Right renal cortex interstitium (tissue), 3 donors: ENCODE measurements at places on chromosomes 5 and 9. TPM values are rescaled to one million over a fixed set of nuclear protein-coding genes. Genes with fewer than 3 reads are reported as not detected.

GRCh38 chr5:153902016-153902415 is 136.7 kb downstream of the FAM114A2 start:
- DNase-seq, result no peak

HTR1A gene
- polyA plus RNA-seq, result not detected

DNA sequence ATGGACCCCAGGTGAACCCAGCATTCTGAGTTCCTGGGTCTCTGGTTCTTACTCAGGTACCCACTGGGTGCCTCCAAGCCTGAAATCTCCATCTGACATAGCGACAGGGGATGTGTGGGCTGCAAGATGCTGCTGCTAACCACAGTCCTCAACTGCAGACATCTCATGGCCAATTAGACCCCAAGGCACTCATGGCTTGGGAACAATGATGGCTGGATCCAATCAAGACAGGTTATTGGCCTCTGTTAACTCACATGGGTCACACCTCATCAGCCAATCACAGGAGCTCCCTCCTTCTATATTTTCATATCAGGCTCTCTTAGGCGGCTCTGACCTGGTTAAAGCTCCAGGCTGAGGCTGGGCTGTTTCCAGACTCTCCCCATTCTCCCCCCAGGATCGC is 57.0 kb downstream of the CXXC5 start:
- no peak for DNase-seq

- DNase-seq, result no peak
These were observed 44.9 kb downstream of the SLC25A51 start for GRCh38 chr9:37859043-37859442.

LCN9 gene
- not detected for polyA plus RNA-seq

- no peak for DNase-seq
These were observed 13.6 kb upstream of the SPARC start for GRCh38 chr5:151700296-151700695.

DNA sequence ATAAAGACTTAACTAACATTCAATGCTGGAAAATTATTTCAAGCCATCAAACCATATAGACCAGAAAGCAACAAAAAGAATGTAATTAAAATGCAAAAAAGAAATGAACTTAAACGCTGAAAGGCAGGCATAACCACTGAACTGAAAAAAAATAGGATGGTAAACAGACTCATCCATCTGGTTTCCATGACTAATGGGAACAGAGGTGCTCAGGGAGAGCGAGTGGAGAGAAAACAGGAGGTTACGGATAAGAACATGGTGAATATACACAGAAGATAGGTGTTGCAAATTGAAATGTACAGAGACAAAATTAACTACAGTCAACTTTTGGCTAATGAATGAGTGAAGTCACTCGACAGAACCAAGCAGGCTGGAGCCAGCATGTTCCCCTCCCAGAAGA is 43.5 kb upstream of the RNF38 start:
- DNase-seq, result no peak

DNA sequence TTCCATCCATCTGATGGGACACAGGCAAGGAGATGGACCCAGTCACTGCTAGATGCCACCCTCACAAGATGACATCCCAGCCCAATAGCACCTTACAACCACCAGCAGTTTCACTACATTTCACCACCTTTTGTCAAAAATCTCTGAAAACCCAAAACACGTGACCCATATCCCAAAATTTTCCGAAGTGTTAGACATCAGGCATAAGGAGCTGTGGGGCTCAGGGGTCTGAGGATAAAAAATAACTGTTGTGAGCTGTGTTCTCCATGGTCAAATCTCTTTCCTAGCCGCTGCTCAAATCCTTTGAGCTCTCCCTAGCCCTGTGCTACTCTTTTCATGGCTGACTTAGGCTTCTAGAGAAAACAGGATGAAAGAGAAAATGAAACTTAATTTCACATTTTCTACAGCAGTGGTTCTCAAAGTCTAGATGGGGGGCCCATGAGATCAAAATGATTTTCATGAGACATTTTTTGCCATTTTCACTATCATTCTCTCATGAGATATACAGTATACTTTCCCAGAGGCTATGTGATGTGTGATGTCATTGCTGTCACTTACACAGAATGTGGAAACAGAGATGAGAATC is 40.7 kb downstream of the TIMD4 start:
- DNase-seq, result no peak

DNA sequence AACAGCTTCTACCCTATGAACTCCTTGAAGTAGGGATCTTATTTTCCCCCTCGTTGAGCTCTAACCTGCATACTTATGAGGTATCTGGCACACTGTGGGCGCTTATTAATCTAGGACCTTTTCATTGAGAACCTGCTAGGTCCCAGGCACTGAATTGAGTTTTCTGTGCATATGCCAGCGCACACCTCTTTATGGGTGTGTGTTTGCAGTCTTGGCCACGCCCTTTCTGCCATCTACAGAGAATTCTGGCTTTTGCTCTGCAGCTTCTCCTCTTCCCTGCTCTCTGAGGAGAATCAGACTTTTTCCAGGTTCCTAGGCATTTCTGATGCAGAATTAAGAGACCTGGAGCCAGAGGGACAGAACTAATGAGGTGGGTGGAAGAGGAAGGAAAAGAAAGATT is 25.4 kb upstream of the SSBP2 start:
- no peak for DNase-seq

- DNase-seq, result no peak
These were observed 58.2 kb upstream of the DPYSL3 start for GRCh38 chr5:147567917-147568598.

AK8 gene
- 3.2 TPM for polyA plus RNA-seq

DNA sequence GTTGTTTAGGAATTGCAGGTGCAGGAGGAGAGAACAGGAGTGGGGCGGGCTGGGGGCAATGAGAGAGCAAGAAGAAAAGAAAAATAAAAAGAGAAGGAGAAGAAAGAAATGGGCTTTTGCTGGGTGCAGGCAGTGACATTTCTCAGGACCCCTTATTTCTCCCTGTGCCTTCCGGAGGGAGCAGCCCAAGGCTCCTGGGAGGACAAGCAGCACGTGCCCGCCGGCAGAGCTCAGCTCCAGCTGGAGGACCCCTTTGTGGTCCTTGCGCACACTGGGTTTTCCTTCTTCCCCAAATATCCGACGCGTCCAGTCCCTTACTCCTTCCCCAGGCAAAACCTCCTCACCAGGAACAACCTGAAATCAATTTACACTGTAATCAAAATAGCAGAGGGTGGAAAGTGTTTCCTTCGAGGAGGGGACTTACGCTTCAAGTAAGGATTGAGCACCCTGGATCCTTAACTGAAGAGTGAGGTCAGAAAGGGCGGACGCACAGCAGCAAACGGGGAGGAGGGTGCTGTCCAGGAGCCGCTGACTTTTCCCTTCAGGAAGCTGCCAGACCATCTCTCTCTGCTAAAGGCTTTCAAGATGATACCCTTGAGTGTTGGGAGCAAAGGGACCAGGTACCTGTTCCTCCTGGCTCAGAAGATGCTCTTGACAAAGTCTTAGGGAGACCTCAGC is 2.1 kb downstream of the BTNL9 start:
- DNase-seq, result no peak

ZDHHC11 gene
- polyA plus RNA-seq, result 3.5 TPM

DNA sequence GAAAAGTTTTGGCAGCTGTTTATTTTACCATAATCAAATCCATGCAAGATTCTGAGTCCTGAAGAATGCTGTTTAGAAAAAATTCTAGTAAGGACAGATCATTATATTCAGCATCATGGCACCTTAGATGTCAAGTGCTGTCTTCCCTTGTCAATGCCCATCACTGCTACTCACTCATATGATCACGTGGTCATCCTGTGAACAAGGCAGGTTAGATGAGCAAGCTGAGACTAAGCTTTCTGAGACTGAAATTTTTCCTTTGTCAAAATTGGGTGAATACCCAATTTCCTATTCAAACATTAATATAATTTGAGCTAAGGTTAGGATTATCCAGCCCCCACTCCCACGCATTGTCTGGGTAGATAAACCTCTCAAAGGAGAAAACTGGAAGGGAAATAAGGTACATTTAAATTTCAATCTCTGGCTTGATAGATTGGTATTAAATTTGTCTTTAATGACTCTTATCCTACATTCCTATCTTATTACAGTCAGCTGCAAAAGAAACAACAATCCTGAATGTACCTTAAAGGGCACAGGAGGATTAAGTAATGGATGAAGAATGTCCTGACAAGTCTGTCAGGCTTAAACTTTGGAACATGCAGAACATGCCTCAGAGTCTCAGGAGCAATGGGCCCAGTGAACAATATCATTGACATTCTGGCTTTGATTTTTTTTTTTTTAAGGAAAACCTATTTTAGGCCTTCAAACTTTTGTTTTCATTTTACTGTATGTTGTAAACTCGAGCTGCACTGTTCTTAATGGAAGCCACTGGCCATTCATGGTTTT is 148.7 kb upstream of the RANBP3L start:
- DNase-seq, result no peak

GRCh38 chr9:88891040-88891439 is 100.2 kb upstream of the S1PR3 start:
- no peak for DNase-seq

BBLN gene
- polyA plus RNA-seq, result 36.7 TPM

- DNase-seq, result no peak
These were observed 100.7 kb upstream of the TUT7 start for GRCh38 chr9:86454701-86455615.

DNA sequence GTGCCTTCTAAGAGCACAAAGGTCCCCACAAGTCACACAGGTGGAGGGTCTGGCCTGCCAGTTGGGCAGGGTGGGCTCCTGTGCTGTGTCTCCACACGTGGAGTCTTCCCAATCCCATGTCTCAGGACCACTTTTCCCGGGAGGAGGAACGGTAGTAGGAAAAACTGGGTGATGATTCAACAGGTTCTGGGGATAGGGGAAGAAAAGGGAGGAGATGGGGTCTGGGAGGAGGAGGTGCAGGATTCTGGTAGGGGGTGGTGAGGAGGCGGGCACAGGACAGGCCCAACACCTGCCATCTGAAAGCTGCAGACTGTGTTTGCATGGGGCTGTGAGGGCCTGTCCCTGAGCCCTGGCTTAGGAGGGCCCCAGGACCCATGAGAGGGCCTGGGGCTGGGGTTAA is 215.2 kb downstream of the HSPA4 start:
- DNase-seq, result no peak

GSN gene
- 177 TPM for polyA plus RNA-seq

DMRT2 gene
- 3.6 TPM for polyA plus RNA-seq

GRCh38 chr5:169796731-169797130 is 159.7 kb downstream of the DOCK2 start:
- DNase-seq, result no peak

RXFP3 gene
- 0.11 TPM for polyA plus RNA-seq

DNA sequence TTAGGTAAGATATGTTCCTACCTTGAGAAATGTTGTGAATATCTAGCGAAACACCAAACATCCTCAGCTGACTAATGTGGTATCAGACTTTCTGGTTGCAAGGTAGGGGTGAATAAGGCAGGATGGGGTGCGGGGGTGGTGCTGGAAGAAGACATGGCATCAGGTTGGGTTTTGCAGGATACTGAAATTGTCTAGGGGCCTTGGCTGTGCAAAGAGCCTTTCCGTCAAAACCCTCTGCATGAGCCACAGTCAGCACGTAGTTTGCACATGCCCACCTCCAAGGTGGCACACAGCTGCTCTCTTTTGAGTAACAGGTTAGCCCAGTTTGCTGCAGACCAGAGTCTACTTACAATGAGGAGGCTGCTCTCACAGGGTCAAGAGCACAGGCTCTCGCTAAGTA is 42.0 kb downstream of the SFXN1 start:
- DNase-seq, result no peak

GMCL2 gene
- polyA plus RNA-seq, result 0.07 TPM

- no peak for DNase-seq
These were observed 13.0 kb downstream of the SH3PXD2B start for GRCh38 chr5:172441262-172441751.

DNA sequence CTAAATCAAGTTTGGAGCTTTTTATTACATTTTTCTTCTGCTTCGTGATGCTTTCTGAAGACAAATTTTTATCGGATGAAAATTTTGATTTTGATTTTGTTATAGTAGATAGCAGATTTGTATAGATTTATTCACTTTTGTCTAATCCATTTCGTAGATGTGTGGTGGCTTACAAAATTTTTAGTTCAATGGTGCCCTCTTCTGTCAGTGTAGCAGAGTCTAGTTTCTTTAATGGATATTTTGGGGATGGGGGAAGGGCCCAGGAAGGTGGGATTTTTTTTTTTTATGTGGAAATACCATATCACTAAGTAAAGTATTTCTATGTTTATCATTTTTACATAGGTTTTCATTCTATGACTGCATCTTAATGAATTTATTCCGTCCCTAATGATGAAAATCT is 259.9 kb upstream of the TARS1 start:
- no peak for DNase-seq

GRCh38 chr9:19022206-19022605 is 10.8 kb downstream of the SAXO1 start:
- DNase-seq, result no peak

GRCh38 chr9:79984429-79985067 is 412.8 kb downstream of the TLE4 start:
- DNase-seq, result no peak

DNA sequence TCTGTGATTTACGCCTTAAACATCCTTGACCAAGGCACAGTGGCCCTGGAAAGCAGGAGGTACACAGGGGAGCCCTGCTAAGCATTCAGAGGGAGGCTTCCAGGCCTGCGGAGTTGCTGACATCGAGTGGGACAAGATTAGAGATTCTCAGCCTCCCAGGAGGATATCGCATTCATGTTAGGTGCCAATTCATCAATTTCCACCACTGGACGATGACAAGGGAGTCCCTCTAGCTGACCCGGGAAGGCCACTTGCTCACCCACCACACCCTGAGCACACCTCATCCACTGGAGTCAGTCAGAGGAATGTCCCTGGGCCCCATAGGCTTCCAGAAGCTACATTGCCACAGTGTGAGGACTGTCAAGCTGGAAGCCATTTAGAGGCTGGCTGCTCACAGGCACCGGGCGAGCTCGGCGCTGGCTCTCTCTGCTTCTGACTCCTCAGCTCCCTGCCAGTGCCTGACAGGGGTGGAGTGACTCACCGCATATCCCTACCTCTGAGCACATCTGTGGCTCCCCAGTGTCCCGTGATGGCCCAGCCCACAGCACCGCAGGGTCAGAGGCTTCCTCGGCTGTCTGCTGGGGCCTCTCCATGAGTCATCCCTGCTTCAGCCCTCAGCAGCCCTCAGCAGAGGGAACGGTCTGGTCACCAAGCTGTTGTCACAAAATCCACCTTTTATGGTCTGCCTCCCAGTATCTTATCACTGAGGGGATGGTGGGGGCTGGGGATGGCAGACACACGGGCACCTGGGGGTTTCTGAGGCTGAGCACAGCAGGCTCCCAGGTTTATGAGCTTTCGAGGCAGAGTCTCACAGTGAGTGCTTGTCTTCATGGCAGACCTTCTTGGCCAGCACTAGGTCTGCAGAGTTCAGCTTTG is 117.5 kb downstream of the ZNF608 start:
- DNase-seq, result no peak

DNA sequence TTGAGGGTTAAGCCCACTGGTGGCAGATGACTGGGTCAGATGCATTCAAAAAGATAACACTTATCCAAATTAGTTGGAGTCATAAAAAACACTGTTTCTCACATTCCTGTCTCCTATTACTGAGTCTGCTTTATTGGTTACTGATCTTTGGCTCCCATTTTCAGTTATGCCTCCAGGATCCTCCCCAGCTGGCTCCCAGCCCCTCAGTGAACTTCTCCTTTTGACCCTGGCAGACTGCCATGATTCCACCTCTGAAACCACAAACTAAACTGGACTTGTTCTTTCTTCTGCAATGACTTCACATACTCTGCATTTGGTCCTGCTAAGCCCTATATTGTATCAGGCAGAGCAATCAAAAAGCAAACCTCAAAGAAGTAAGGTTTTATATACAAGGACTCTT is 860.8 kb upstream of the DMAC1 start:
- no peak for DNase-seq

OLFM1 gene
- polyA plus RNA-seq, result 3.2 TPM

- DNase-seq, result peak; percentile 98
These were observed at the start of gene SSBP2 for GRCh38 chr5:81751009-81751835. Gene SSBP2 (minus strand): TSS chr5:81751097. CDS start chr5:81751042, 55 bp downstream.

ACTBL2 gene
- not detected for polyA plus RNA-seq

ADGRD2 gene
- polyA plus RNA-seq, result not detected
